ENCODE measurements at places on chromosomes 1 and 21. TPM values are rescaled to one million over a fixed set of nuclear protein-coding genes. Genes with fewer than 3 reads are reported as not detected.

- no peak for DNase-seq
These were observed 30.4 kb upstream of the TMEM61 start for GRCh38 chr1:54950006-54950368.

TMPRSS15 gene
- not detected for total RNA-seq

DNA sequence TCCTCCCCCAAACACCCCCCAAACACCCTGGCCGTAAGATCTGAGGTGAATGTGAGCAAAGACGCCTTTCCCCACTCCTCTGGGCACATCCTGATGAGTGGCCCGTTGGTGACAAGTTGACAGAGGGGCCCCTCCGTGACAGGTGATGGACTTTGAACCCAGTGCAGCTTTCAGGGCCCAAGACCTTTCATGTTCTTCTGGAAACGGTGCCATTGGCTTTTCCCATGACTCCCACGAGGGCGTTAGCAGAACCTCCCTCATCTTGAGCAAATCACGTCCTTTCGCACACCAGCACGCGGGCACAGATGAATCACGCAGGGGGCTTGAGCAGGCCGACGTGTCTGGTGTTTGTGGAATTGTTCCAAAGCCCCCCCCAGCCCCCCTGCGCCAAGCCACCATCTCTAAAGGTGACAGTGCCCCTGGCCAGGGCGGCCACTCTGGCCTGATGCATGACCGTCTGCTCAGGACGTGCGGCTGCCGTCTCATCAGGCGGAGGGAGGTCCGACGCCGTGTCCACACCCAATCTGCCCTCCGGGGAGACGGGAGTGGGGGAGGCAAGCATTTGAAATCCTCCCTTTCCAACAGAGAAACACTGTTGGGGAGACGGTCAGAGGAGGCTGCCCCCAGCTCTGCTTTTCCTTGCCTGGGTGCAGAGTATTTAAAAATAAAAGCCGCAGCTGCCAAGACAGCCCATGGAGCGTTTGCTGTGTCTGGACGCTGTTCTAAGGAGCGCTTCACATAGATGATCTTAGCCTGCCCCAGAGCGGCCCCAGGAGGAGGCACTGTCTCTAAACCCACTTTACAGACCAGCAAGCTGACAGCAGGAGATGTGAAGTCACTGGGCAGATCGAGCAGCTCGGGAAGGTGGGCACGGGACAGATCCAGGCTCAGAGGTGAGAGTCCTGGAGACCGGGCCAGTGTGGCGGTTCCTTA is 98.3 kb upstream of the ARHGEF16 start:
- DNase-seq: no peak

CXADR gene
- 0.64 TPM for total RNA-seq

SOX13 gene
- 0.71 TPM for total RNA-seq

OXCT2 gene
- total RNA-seq: 5.6 TPM

TEX38 gene
- not detected for total RNA-seq

LCE1E gene
- not detected for total RNA-seq

GRCh38 chr1:168468042-168468809 is 75.6 kb downstream of the XCL2 start:
- no peak for DNase-seq

- no peak for DNase-seq
These were observed 2.7 kb upstream of the CNN3 start for GRCh38 chr1:94929351-94930217.

PRAMEF25 gene
- not detected for total RNA-seq

SLC2A5 gene
- not detected for total RNA-seq

Measured in activated T-helper 2 cell treated with anti-CD3 and anti-CD28 coated beads, Interferon-gamma antibody, Interleukin-2, Interleukin-4, amounts not matched to agents 10 μg/mL and 5 μg/mL and 100 μg/mL, durations not matched to agents 14 hours and 24 hours and 36 hours (primary cell).